T-cell (primary cell): ENCODE measurements at places on chromosomes 6 and 20.

- DNase-seq: no peak
These were observed 154.5 kb downstream of the MOXD1 start for GRCh38 chr6:132246632-132247270.

DNA sequence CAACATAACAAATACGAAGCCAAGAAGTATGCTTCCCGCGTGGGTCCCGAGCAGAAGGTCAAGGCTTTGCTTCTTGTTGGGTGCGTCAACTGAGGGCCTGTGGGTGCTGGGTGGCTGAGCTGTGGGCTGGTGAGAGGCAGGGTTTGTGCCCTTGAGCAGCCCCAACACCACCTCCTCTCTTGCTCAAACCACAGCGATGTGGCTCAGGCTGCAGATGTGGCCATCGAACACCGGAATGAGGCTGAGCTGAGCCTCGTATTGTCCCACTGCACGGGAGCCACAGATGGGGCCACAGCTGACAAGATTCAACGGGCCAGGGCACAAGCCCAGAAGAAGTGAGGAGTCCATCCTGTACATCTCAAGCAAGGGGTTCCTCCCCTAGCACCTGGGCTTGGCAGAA, 7.0 kb upstream of the PTPRA start:
- no peak for DNase-seq

DNA sequence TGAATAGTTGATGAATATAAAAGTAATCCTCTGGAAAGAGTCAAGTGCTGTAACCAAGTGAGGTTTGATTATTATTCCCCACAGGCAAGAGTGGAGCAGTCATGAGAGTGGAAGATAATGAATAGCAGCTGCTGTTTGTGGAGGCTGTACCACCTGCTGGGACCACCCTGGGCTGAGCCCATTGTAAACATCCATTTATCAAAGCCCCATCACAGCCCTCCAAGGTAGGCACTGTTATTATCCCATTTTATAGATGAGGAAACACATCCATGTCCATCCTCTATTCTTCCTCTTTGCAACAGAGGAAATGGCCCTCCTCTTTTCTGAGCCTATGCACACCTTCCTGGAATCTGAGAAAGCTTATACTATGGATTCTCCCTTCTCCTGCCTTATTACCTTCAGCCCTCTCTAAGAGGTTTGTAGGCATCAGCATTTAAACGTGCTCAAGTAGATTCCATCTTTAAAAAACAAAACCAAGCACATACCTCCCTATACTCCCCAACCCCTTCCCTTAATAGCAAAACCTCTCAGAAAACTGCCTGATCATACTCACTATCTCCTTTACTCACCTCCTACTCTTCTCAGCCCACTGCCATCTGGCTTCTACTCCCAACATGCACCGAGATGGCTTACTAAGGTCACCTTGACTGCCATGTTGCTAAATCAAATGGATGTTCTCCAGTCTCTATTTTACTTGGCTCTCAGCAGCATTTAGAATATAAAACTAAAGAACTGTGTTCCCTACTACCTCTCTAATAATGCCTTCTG, 37.1 kb downstream of the CDH22 start:
- no peak for DNase-seq

- DNase-seq: no peak
These were observed 34.7 kb upstream of the TIAM2 start for GRCh38 chr6:154960299-154960843.

DNA sequence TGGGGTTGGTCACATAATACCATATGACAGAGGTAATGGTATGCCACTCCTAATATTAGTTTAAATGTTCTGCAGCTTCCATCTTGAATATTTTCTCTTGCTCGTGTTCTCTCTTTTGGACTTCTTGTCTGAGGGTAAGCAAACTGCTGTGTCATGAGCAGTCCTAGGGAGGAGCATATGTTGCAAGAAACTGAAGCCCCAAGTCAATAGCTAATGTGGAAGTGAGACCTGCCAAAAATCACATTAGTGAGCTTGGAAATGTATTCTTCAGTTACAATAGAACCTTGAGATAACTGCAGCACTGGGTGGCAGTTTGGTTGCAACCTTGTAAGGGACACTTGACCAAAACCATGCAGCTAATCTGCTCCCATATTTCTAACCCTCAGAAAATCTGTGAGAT, 178.2 kb upstream of the IMPG1 start:
- no peak for DNase-seq
